H9 (cell line): ENCODE measurements at places on chromosomes 11 and 22.

DNA sequence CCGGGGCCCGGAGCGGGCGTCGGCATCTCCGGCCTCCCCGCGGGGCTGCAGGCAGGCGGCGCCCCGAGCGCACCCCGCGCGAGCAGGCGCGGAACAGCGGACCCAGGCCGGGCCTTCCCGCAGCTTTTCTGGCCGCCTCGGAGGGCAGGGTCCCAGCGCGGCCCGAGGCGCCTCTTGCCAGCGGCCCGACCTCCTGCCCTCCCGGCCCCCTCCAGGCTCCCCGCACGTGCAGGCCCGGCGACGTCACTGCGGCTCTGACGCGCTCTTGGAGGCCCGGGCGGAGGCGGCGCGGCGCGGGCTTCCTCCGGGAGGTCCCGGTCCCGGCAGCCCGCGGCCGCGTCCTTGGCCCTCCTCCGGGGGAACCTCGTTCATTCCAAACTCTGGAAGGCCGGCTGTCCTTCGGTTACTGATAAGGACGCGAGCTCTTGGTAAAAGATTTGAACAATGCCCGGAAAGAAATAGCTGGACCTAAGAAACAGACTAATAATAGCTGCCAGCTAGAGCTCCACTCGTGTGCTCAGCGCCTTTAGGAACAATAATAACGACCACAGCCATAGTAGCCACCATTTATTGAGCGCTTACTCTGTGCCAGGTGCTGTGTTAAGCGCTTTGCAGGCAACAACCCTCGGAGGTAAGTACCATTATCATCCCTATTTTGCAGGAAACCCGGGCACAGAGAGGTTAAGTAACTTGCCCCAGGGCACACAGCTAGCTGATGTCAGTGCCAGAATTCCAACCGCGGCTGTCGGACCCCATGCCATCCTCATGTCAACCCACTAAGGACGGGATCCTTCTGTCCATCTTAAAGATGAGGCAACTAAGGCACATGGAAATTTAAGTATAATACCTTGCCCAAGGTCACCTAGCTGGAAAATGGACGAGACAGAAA lies 39.1 kb upstream of the CREB3L1 start:
- peak; percentile 64 for DNase-seq

- DNase-seq = no peak
Observed at GRCh38 chr11:69291459-69292110, 2.4 kb upstream of the MYEOV start.

- DNase-seq = peak; percentile 53
Observed at GRCh38 chr11:70270877-70271648, 573 bp downstream of the PPFIA1 start.

- DNase-seq = no peak
Observed at GRCh38 chr11:88522624-88523385, 185.3 kb upstream of the CTSC start.

GRCh38 chr11:105298630-105299029 lies 159.1 kb upstream of the CARD18 start:
- DNase-seq = no peak

DNA sequence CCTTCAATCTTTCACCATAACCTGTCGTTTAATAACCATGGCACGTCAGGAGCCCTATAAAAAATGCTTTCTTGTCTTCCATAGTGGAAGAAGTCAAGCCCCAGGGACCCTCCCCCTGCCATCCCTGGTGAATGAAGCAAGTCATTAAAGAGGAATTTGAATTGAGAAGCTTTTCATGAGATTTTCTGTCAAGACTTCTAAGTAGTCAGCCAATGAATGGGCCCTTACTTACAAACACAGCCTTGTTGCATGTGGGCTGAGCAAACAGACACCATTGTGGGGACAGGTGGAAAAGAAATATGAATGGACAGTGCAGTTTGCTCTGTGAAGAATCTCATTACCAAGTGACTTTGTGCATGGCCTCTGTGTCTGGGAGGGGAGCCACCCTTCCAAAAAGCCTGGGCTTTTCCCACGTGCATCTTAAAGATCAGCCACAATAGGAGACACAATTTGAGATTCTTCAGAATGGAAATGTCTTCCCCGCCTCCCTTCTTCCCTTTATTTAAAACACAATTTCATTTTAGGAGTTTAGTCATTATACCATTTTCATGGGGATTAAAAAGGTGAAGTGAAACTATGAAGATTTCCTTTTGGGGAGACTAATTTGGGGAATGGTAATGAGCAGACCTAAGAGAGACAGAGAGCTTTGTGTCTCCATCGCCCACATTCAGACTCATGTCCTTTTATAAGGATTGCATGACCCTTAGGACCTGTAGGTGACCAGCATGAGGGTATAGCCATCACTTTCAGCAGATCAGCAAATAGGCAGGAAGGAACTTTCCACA lies 152.0 kb downstream of the LRRC4C start:
- DNase-seq = no peak

DNA sequence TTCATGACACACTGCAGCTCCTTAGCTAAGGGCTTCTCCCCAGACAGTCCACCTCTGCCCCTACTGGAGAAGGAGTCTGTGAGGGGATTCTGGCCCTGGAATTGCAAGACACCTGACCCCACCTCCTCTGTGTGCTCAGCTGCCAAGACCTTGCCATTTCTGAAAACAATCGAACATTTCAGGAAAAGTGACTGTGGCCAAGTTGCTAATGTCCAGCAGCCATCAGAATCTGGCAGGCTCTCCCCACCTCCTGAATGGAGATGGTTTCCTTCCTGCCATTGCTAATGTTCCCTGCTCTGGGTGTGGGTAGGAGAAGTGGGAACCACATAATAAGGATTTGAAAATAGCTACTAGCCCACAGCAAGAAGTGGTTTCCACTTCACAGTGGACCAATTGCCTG lies 127.2 kb upstream of the ALX4 start:
- no peak for DNase-seq

DNA sequence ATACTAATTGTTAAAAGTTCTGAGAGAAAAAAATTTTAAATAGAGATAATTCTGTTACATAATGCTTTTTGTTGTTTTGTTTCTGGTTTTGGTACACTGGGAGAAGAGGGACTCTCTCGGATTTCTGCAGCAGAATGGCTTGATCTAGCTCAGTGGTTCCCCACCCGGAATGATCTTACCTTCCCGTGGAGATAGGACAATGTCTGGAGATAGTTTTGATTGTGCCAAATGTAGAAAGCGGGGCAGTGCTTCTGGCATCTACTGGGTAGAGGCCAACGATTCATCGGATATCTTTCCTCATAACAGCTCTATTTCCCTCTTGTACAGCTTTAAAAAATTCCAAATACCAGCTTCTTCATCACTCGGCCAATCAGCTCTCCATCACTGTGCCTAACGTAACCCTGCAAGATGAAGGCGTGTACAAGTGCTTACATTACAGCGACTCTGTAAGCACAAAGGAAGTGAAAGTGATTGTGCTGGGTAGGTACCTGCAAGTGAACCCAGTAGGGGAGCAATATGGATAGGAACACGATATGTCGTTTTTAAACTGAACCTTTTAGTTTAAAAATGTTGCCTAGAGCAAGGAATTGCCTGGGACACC lies 13.2 kb downstream of the CRTAM start:
- no peak for DNase-seq

GRCh38 chr11:9525116-9525515 lies 48.4 kb upstream of the WEE1 start:
- DNase-seq = no peak

DNA sequence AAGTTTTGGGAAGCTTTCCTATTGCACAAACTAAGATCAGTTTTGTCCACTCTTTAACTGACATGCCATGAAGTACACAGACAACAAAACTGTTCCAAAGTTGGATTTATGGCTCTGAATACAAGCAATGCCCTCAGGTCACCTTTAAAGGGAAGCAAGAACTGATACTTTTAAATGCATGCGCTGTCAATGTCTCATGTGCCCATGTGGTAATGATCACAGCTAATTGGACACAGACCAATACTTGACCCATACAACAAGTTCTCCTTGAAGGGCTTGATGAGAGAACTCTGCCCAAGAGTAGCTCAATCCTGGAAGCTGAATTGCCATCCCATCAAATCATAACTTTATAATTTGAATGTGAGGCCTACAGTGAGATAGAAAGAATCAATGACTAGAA lies 624.9 kb downstream of the ETS1 start:
- DNase-seq = no peak

GRCh38 chr11:86955111-86955360 lies 159 bp downstream of the FZD4 start:
- DNase-seq = no peak

DNA sequence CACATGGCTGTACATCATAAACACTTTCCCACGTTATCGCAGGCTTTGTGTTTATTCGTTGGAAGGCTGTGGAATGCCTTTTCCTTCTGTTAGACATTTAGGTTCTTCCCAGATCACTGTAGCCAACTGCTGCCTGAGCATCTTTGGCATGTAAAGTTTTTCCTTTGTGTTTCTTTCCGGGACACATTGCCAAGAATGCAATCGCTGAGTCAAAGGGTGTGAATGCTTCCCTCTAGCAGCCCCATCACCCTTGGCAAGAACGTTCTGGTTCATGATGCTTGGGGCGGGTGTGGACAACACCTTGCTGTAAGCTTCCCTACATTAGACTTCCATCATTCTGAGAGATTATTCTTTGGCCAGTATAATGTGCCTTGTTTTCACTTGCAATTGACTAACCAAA lies 136.2 kb downstream of the OSBP2 start:
- DNase-seq = no peak

GRCh38 chr11:19445771-19446170 lies 205.0 kb upstream of the E2F8 start:
- DNase-seq = no peak

DNA sequence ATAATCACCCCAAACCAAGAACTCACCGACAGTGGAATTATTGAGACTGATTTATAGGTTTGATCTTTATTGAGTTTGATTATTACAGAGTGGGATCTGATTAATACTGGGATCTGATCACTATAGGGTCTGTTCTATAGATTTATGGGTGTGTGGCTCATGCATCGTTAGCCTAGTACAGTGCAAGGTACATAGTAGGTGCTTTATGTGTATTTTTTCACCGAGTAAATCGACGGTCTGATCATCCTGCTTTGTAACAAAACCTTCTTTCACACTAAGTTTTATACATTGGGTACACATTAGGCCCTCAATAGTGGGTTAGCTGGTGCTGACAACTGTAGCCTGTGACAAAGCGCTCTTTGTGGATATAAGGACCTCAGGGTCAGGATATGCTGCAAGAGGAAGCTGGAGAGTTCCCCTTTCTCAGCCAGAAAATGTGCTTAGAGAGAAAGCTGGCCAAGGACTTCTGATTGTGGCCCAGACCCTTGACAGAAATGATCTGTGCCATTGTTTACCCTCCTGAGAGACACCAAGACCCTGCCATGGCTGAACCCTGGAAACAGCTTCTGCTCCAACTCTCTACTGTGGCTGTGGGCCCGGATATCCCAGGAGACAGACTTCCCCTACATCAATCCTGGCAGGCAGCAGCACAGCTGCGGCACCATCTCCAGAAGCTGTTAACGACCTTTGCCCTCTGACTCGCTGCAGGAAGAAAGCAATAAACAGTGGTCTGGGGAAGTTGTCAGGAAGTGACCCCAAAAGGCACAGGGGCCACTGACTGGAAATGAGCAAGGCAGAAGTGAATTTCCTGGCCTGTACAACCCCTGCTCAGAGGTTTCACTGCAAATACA lies 16.1 kb upstream of the TPP1 start:
- DNase-seq = peak; percentile 31

DNA sequence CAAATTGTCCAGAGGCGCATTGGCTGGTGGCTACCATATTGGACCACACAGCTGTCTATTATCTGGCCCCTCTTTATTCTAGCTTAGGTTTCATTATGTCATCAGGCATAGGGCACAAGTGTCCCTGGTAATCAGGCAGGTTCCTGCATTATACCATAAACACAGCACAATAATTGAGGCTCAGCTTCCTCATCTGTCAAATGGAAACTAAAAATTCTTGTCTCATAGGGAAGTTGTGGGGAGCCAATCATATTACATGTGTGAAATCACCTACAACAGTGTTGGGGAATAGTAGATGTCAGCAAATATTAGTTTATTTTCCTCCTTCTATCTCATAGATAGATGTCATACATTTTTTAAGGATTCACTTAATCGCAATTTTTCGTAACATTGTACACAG lies 231.0 kb upstream of the SORL1-AS1 start:
- DNase-seq = no peak

GRCh38 chr11:114239753-114240161 lies 56.4 kb upstream of the NNMT start:
- no peak for DNase-seq

- DNase-seq = no peak
Observed at GRCh38 chr11:66852466-66853241, 4.2 kb upstream of the LRFN4 start.

DNA sequence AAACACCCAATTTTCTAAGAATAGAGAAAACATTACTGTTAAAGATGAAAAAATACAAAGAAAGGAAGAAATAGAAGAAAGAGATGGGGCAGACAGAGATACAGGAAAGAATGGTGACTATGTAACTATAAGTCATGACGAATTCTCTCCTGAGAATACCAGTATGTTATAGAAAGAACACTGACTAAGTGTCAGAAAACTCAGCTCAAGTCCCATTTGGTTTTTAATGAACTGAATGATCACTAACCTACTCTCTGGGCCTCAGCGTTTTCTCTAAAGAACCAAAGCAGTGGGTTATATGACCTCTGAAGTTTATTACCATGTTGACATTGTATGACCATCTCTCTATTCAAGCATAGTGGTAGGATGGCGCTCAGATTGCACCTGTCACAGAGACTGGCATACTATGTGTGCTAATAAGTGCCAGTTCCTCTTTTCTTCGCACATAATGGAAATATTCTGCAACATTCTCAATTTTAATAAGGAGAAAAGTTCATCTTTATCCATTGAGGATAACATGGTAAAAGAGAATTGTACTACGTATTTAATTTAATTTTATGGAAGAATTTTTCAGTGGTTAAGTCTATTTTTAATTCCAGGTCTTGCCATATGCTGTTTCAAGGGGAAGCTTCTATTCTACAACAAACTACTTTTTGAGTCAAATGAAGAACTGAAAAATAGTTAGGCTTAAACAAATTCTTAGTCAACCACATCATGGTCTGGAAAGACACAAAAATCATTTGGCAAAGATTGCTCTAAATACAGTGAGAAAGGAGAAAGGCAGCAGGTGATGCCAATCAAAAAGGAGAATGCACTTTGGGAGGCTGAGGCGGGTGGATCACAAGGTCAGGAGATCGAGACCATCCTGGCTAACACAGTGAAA lies 25.0 kb upstream of the EED start:
- DNase-seq = no peak

GRCh38 chr11:77026743-77027142 lies 7.5 kb upstream of the B3GNT6 start:
- DNase-seq = no peak

- peak; percentile 20 for DNase-seq
Observed at GRCh38 chr11:2256951-2257700, 13.3 kb downstream of the ASCL2 start.
